ENCODE measurements at places on chromosomes 1 and 21. TPM values are rescaled to one million over a fixed set of nuclear protein-coding genes. Genes with fewer than 3 reads are reported as not detected.

GRCh38 chr1:231990388-231990787 lies 363.8 kb downstream of the DISC1 start:
- DNase-seq = no peak

DNA sequence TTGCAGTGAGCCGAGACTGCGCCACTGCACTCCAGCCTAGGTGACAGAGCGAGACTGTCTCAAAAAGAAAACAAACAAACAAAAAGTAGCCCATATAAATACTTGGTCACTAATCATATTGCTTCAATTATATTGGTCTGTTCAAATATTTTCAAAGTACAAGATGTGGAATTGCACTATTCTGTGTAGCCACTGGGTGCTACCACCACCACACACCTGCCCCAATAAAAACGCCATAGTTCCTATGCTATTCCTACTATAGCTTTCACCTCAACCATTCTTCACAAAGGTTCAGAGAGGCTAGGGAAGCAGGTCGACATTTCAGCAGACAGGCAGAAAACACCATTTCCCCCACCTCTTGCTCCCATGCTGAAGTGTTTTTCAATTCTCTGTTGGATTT lies 16.7 kb downstream of the NDC1 start:
- no peak for DNase-seq

DNA sequence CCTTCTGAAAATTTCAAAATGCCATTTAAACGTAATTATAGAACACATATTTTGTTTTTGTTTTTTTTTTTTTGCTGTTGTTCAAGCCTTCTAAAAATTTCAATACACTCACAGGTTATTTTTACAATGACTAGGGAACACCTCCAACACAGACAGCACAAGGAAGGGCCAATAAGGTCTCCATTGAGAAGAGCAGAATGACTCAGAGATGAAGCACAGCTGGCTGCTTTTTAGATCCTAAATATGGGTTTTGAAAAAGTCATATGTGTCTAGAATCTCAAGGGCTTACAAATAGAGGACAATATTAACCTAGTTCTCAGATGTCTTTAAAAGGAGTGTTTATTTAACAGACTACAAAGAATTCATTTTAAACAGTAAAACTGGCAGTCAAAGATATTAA lies 104.6 kb downstream of the NEGR1 start:
- DNase-seq = no peak

DNA sequence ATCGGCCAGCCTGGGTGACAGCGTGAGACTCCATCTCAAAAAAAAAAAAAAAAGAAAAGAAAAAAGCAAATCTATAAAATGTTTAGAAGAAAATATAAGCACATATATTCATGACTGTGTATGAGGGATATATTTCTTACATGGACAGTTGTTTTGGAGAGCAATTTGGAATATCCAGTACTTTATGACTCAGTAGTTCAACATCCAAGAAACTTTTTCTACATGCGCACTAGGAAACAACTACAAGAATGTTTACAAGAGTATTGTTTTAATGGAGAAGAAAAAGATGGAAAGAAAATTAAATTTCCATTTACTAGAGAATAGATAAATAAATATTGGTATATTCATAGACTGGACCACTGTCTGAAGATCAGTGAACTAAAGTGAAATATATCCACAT lies 77.5 kb downstream of the MAST2 start:
- no peak for DNase-seq

GRCh38 chr1:169595764-169596711 lies 9.8 kb upstream of the F5 start:
- no peak for DNase-seq

DNA sequence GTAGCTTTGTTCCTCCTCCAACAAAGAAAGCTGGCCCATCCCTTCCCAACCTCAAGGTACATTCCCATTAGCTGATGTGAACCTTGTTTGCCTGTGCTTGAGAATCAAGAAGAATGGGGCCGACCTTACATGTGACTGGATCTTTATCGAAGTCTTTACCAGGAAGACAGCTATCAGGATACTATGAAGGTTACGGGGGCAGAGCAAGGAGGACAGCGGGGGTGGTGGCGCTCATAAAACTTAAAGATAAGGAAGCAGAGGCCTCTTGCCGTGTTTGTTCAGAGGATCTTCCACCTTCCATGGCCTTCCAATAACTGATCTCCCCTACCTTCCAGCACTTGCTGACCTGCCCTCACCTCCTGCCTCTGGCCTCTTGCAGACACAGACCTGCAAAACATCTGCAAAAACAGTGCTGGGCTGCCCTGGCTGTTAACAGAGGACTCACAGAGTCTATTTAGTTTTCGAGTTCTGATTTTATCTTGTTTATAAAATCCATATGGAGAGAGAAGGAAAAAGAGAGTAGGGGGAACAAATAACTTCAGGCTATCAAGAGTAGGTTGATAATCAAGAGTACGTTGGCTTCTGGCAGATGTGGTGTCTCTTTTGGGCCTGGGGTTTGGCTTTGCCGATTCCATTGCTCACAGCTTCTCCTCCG lies 198.0 kb downstream of the HUNK start:
- no peak for DNase-seq

DNA sequence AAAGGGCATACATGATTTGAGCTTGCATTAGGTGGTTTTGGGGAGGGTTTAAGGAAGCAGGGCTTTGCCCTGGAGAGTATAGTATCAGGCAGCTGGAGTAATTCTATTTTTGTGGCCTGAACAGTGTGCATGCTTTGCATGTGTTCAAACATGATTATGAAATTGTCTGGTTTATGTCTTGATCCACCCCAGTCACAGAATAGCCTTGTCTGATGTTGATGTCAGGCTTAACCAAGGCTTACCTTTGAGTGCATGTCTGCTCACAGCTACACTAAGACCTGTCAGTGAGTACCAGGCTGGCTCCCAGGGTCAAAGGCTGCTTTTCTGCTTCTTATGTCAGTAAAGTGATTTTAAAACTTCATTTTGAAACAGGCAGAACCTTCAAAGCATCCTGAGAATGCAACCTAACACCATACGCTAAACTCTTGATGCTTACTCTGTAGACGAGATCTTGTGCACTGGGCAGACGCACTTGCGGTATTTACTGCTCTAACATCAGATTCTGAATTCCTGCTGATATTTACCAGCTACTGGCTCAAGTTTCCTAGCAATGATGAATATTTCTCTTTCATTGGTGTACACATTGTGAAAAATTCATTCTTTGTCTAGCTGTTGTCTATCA lies 78.9 kb downstream of the MAP3K21 start:
- no peak for DNase-seq

- DNase-seq = peak; percentile 33
Measured at GRCh38 chr1:19918057-19918456, 5.4 kb downstream of the PLA2G2E start.

GRCh38 chr1:172298141-172298540 lies 122.3 kb upstream of the C1orf105 start:
- DNase-seq = peak; percentile 31

GRCh38 chr1:230271300-230272035 lies 154.7 kb downstream of the PGBD5 start:
- DNase-seq = no peak

GRCh38 chr1:203465948-203466347 lies 9.7 kb upstream of the PRELP start:
- no peak for DNase-seq

- DNase-seq = no peak
Measured at GRCh38 chr1:53295726-53296116, 32.1 kb downstream of the LRP8 start.

DNA sequence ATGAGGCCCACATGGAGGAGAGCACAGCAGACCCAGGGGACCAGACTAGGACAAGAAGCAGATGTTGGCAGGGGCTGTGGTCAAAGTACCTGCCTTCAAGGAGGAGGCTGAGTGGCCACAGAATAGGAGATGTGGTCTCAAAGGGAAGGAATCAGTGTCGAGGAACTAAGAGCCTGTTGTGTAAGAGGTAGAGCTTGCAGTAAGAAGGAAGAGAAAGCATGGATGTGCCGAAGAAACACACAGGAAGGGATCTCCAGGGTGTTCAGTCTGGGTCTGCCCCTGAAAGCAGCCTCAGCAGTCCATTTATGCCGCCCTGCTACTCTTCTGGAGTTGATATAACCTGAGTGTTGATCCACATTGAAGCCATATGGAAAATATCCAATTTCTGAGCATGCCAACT lies 83.9 kb downstream of the NID1 start:
- no peak for DNase-seq

- DNase-seq = peak; percentile 67
Measured at GRCh38 chr1:34532113-34532512, 222.7 kb upstream of the GJB5 start.

- DNase-seq = no peak
Measured at GRCh38 chr1:218837051-218837450, 336.6 kb upstream of the LYPLAL1 start.

DNA sequence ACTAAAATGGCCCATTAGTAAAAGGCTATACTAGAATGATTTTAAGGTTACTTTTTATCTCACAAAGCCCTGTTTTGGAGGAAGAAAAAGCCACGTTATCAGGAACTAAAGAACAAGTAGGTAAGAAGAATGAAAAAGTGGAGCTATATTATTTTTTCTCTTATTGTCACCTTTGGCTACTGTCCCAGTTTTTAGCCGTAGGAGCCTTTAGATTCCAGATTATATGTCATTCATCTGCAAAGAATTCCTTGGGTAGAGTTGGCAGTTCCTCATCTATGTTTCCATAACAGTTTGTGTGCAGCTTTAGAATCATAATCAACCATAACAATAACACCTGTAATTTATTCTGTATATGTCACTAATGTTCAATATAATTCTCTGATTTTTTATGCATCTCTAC lies 83.8 kb downstream of the TPR start:
- no peak for DNase-seq

DNA sequence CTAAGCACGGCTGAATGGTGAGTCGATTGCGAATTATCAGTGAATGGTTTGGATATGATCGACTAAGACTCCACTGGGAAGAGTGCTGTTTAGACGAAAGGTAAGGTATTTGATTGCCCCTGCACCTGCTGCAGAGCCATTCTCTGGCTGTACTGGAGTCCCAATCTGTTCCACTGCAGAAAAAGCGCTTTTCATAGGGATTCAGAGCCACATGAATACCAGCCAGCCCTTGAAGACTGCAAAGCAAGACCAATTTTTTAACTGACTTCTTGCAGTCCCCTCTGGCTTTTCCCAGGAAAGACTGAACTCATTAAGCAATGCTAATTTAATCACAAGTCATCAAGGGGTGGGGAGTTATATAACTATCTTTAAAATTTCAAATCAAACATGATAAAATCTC lies 1.3 kb downstream of the GREM2 start:
- no peak for DNase-seq

DNA sequence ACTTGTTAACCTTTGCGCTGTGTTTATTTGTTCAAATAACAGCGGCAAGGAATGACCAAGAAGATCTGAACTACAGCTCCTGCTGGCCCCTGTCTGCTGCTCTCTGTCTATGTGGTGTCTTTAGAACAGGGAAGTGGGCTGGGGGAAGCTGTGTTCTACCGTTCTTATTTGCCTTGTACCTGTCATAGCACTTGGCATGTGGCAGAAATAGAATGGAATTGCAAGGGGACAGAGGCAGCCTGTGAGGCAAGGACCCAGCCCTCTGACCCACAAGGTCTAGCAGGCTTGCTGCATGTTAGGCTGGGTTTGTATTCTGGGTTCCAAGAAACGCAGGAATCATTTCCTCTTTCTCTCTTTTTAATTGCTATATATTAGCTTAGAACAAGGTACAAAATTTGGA lies 20.7 kb downstream of the HMGCS2 start:
- no peak for DNase-seq

DNA sequence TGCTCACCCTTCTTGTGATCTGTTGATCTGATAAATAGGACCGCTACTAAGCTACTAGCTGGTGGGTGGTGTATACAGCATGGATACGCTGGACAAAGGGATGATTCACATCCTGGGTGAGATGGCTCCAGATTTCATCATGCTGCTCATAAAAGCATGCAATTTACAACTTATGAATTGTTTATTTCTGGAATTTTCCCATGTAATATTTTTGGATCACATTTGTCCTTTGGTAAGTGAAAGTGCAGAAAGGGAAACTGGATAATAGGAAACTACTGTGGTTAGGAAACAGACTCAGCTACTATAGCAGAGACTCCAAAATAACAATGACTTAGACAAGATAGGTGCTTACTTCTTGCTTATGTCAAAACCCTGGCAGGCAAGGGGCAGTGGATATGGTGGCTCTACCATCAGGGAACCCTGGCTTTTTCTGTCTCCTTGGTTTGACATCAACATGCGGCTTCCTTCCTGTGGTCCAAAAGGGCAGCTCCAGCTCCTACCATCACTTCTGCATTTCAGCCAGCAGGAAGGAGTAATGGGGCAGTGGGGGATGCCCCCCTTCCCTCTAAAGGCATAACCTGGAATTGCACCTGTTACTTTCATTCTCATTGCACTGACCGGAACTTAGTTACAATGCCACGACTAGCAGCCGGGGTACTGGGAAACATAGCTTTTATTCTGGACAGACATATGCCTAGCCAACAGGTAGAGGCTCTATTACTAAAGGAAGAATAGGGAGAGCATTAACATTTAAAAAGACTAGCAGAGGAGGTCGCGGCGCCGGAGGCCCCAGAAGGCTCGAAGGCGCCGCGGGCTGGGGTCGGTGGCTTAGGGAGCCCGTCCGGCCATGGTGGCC lies 13.8 kb upstream of the AK2 start:
- DNase-seq = no peak

DNA sequence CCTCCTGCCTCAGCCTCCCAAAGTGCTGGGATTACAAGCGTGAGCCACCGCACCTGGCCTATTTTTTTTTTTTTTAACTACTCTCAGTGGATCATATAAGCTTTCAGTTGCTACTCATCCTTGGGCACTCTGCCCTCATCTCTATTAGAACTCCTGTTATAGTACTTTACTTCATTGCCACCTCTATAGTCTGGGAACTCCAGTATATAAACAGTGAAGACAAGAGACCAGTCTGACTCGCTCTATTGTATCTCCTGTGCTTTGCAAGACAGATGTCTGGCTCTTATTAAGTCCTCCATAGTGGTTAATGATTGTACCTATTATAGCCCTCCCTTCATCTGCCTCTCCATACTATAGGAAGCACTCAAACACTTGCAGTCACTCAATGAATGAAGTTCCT lies 15.1 kb downstream of the KHDRBS1 start:
- DNase-seq = no peak

DNA sequence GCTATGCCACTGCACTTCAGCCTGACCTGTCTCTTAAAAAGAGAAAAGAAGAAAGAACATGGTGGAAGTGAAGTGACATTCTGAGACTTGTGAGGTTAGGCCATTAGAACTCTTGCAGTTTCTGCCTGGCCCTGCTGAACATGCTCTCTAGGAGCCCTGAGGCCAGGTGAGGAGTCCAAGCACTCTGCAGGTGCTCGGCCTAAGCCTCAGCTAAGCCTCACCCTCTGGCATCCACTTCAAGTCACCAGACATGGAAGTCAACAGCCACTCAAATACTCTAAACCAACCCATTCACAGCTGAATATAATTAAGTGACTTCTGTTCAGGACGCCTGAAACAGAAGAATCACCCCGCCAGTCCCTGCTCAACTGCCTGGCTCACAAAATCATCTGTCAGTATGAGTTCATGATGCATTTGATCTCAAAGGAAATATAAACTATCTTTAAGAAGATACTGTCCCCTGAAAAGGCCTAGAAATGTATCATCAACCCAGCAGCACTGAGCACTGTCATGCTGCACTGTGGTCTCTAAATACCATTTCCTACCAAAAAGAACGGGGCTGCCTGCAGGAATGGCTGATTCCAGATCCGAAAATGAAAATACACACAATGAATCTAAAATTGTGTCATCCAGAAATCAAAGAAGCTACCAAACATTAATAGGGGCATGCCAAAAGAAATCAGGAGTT lies 118.8 kb downstream of the PSMG1 start:
- DNase-seq = no peak

GRCh38 chr21:29674343-29674742 lies 265.5 kb downstream of the GRIK1 start:
- DNase-seq = no peak

Gene WDR47
- 8.3 TPM for total RNA-seq

Gene OR6N1
- total RNA-seq = not detected

Gene TAS1R1
- total RNA-seq = not detected

Gene SYDE2
- 3.8 TPM for total RNA-seq
